ENCODE measurements at places on chromosomes 13 and 19.

DNA sequence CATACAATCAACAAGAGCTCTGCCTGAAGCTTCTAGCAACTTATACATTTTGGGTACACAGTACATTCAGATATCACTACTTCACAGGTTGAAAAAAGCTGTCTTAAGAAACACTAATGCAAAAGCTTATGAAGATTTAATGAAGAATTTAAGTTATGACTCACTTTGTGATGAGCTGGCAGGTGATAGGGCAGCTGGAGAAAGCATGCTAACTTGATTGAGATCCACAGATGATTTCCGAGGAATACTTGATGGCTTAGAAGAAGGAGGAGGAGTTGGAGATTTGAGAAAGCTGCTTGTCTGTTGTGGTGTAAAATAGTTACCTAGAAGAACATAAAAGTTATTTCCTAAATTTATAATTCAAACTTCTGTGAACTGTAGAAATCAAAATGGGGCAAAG, 23.3 kb downstream of the EXOSC8 start:
- no peak for DNase-seq

- DNase-seq: no peak
Measured at GRCh38 chr13:100633461-100633860, 41.1 kb downstream of the TMTC4 start.

- DNase-seq: no peak
Measured at GRCh38 chr19:422213-422916, 13.4 kb upstream of the C2CD4C start.

- no peak for DNase-seq
Measured at GRCh38 chr13:29423050-29423449, 172.4 kb downstream of the SLC7A1 start.

DNA sequence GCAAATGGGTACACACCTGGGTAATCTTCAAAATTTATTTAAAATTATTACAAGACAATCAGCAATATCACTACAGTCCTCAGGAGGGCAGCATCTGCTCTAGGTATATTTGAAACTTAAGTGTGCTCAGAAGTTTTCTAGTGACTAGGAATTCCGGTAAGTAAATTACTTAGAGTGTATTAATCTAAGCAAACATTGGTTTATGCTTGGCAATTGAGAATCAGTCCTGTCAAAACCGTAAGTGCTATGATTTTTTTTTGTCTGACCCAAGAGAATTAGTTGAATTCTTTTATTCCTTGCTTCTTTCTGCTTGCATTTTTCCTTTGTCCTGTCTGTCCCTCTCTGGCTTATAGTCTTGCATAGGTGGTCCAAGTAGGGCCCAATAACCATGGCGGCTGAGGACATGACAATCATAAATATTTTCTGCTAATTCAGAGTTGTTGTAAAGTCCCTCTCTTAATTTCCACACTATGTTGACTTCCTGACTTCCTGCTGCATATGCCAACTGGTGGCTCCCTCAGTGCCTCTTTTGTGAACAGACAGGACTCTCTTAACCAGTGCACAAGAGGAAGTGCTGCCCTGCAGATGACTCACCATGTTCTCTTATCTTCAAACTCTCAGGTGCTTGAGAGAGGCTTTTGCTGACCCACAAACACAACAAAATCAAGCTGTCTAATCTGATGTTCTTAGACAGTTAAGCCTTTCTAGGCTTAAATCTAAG, 82.2 kb downstream of the SLAIN1 start:
- peak; percentile 2 for DNase-seq

- DNase-seq: no peak
Measured at GRCh38 chr13:47673009-47673850, 327.8 kb downstream of the SUCLA2 start.

GRCh38 chr13:91988331-91988730, 589.9 kb downstream of the GPC5 start:
- DNase-seq: no peak

GRCh38 chr19:32651729-32652140, 23.2 kb downstream of the ANKRD27 start:
- no peak for DNase-seq

GRCh38 chr13:38763446-38764381, 76.8 kb downstream of the FREM2 start:
- no peak for DNase-seq

GRCh38 chr19:6739883-6740588, 556 bp downstream of the TRIP10 start:
- no peak for DNase-seq

GRCh38 chr13:24651718-24652345, 28.4 kb upstream of the ATP12A start:
- DNase-seq: no peak

- DNase-seq: no peak
Measured at GRCh38 chr13:52737965-52738364, 1.7 kb downstream of the CNMD start.

GRCh38 chr13:90156390-90156789, 1191.1 kb upstream of the MIR17HG start:
- no peak for DNase-seq

DNA sequence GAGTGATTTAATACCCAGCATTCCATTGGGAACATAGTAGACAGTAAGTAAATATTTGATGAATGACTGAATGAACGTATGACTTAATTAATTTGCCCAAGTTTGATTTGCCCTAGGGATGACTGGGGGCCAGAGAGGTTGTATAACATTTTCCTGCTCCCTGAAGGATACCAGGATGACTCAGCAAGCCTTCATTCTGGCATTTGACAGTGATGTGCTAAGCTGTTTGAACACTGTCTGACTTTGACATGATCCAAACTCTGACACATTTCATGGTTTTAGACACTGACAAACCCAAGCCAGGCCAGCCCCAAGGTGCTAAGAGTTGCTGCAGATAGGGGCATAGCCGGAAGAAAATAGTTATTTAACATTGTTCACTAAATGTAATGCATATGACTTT, 53.4 kb upstream of the KLF12 start:
- no peak for DNase-seq

DNA sequence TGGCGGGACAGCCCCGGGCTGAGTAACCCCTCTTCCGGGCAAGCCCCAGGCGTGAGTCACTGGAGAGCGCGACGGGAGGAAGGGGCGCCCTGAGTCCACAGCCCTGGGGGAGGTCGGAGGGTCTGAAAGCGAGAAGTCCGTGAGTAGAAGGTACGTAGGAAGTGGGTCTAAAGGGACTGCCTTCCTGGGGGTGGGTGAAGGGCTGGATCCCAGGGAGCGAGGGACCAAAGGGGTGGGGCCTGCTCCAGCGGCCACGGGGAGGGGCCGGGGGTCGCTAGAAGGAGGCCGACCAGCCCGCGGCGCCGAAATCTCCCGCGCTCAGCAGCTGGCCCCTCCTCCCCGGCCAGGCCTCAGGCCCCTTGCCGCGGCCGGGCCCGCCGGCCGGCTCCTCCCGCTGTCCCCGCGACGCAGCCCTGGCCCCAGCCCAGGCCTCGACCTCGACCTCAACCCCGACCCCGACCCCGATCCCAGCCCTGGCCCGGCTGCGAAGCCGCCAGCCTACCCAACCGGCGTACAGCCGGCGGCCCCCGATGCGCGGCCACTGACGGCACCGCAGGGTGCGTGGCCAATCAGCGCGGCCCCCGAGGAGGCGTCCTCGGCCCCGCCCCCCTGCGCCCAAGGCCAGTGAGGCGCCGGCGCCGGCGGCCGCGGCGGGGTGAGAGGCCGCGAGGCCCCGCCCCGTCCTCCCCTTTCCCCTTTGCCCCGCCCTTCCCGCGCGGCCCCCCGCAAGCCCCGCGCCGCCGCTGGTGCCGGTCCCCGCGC, 22.6 kb downstream of the IPO5 start:
- peak; percentile 68 for DNase-seq

Data from NCI-H2107 (cell line).